ENCODE measurements at places on chromosomes 2 and 18. TPM values are rescaled to one million over a fixed set of nuclear protein-coding genes. Genes with fewer than 3 reads are reported as not detected.

Gene IMPACT
- total RNA-seq: 15.2 TPM

Gene SH3RF3
- total RNA-seq: 0.16 TPM

Gene FOXD4L1
- total RNA-seq: 0.10 TPM

Gene CLIP4
- 41.6 TPM for total RNA-seq

Gene ELMOD3
- total RNA-seq: 23.2 TPM

Gene POMC
- 2.9 TPM for total RNA-seq

Gene INHA
- not detected for total RNA-seq

Gene ICOS
- 71.5 TPM for total RNA-seq

Gene EPB41L3
- total RNA-seq: 1.9 TPM

Gene HJURP
- total RNA-seq: 1.1 TPM

Gene SERPINB11
- total RNA-seq: not detected

Gene MYO1B
- 0.52 TPM for total RNA-seq

Gene FOSL2
- 114 TPM for total RNA-seq

Gene NRBP1
- total RNA-seq: 138 TPM

Gene CRYGD
- total RNA-seq: not detected

Gene CCDC148
- total RNA-seq: not detected

Gene OTX1
- total RNA-seq: not detected

Gene IL18RAP
- total RNA-seq: 6.0 TPM

Gene RNF144A
- total RNA-seq: 15.1 TPM

Gene MARCO
- not detected for total RNA-seq

Gene MC5R
- total RNA-seq: not detected

Gene LRATD1
- total RNA-seq: not detected

Gene ACTR2
- 243 TPM for total RNA-seq

Gene LHCGR
- not detected for total RNA-seq

Gene MYO3B
- total RNA-seq: not detected

Gene HOXD10
- total RNA-seq: not detected

Gene TLX2
- total RNA-seq: 0.16 TPM

Gene UGT1A10
- total RNA-seq: not detected

Gene BAZ2B
- total RNA-seq: 39.3 TPM

Gene SULT1C2
- not detected for total RNA-seq

All from T-helper 17 cell (primary cell).